CD4-positive, alpha-beta T cell treated with Interleukin-12 subunit alpha and Interleukin-12 subunit beta, for 1 hour (primary cell): ENCODE measurements at places on chromosomes 16 and 17.

DNA sequence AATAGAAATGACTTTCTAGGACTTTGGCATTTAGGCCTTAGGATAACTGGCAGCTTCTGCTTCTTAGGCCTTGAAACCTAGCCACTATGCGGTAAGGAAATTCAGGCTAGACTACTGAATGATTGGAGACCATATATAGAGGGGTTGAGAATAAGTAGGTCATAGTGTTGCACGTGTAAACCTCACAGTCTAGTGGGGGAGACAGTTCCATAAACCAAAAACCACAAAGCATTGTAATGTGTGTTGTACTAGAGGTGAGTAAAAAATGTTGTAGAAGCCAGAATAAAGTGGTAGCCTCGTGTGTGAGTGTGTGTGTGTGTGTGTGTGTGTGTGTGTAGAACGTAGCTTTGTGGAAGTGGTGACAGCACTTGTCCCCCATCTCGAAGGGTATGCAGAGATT lies 188.5 kb downstream of the MAP2K6 start:
- no peak for DNase-seq

- peak; percentile 43 for DNase-seq
Measured at GRCh38 chr17:58339755-58340404, 11.3 kb upstream of the TSPOAP1 start.

DNA sequence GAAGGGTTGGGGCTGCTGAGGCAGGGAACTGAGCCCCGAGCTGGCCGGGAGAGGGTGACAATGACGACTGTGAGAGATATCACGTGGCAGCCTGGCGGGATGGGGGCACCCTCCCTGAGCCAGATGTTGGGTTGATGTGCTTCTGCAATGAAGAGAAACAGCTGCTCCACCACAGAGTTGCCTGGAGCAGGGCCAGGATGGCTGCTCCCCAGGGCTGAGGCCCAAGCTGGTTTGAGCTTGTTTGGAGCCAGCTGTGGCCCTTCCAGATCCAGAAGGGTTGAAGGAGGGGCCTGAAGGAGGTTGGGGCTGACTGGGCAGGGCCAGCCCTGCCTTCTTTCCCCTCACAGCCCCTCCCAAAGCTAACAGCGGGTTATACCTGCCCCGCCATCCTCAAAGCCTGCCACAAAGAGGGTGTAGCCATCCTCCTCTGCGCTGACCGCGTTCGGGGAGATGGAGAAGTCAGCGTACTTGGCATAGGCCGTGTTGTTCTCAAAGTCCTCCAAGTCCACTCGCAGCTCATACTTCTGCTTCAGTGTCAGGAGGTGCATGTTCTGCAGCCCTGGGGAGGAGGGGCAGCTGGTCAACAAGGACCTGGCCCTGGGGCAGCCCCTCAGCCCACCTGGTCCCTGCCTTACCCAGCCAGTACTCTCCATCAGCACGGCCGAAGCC lies 2.1 kb downstream of the MFAP4 start:
- no peak for DNase-seq

- no peak for DNase-seq
Measured at GRCh38 chr16:80671281-80671849, 130.6 kb downstream of the DYNLRB2 start.

GRCh38 chr16:57756424-57757325 lies 21.1 kb downstream of the KATNB1 start:
- no peak for DNase-seq

DNA sequence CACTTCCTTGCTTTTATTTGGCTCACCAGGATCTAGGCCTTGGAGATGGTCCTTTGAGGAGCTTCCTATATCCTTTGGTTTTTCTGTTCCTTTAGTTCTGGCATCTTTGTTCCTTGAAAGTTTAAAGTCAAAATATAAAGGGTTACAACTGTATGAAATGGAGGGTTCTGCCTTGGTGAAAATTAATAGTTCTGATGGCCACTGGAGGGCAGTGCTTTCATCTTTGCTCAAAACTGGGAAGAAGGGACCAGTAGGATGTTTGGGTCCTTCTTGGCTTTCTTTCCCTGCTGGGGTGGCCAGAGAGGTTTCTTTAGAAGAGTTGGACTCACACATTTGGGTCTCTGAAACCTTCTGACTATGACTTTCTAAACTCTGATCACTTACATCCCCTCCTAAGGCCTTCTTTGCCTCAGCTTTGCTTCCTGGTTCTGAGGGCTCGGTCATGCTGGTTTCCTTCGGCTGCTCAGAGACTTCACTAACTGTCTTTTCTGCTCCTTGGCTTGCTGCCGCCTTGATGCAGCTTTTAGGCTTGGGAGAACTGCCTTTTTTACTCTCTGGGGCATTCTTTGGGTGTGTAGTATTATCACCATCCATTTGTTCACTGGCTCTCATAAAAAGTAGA lies 10.9 kb upstream of the ITGA2B start:
- no peak for DNase-seq

DNA sequence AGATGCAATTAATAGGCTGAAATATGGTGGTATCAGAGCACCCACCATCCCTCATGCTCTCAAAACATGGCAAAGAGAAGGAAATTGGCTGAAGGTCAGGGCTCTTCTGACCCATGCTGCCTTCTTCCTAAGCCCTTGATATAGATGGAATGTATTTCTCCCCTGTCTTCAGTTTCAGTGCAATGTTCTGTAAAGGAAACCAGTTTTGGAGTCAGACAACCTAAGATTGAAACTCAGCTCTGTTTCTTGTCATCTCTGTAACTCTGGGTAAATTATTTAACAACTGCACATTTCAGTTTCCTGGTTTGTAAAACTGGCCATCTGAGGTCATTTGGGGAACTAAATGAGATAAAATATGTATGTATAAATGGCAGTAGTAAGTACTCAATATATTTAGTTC lies 243.9 kb downstream of the CA10 start:
- DNase-seq, result no peak

GRCh38 chr16:82232806-82233205 lies 62.8 kb upstream of the MPHOSPH6 start:
- no peak for DNase-seq

DNA sequence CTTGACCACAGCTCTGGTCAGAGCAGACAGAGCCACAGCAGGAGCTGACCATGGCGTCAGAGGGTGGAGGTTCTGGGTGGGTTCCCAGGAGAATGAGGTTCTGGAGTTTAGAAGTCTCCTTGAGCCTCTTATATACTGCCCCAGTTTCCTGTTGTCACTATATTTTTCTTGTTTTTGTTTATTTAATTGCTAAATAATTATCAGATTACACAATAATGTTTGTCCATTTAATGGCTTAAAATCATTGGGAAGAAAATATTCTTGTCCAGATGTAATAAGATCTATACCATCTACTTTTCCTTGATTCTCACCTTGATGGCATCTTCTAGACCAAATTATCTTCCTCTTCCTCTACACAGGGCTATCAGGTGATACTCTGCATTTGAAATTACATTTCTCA lies at the start of gene KRTAP4-3:
Gene KRTAP4-3, minus strand, starts transcription at position 101 of the 400 bp plus-strand sequence. Its CDS starts 49 bp downstream, at position 52.
- DNase-seq, result no peak

- DNase-seq, result no peak
Measured at GRCh38 chr16:1712791-1713261, 6.8 kb downstream of the MAPK8IP3 start.

DNA sequence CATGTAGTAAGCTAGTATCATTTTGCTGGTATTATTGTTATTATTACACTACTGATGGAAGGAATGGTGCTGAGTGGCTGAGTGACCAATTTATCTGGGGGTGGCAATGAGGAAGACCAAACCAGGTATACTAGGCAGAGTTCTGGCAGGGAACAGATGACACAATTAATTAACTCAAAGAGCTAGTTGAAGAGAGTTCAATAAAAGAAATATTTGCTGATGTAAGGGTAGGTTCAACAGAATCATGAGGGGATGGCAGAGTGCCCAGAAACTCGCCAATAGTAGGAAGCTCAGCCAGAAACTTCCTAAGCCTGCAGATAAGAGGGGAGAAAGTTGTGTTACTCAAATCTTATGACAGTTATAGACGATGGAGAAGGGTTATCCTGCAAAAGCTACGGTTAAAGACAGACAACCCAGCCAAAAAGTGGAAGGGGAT lies 352.5 kb downstream of the KCNJ2 start:
- DNase-seq, result no peak
